M059J (cell line): ENCODE measurements at places on chromosomes 13 and 19. TPM values are rescaled to one million over a fixed set of nuclear protein-coding genes. Genes with fewer than 3 reads are reported as not detected.

GRCh38 chr19:18697680-18698079 lies 14.2 kb downstream of the CRTC1 start:
- DNase-seq, result no peak

DNA sequence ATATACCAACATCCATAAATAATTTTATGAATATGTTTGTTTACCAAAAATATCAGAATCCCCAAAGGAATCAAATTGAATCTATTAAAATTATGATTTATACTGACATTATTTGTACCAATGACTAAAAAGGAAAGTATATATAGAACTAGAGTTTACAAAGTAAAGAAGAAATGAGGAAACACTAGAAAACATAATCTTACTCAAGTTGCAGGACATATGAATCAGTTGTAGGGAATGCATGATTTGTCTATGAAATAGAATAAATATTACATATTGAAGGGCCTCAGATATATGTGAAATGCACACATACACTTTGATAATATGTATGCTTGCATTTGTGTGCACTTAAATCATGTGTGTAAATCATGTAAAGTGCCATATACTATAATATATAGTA lies 1466.4 kb downstream of the EFNB2 start:
- no peak for DNase-seq

GRCh38 chr19:53958823-53959757 lies 3.6 kb upstream of the CACNG8 start:
- DNase-seq, result no peak

The U2AF1L4 gene
- 18.0 and 24.9 TPM in 2 replicates for total RNA-seq

The ZNF763 gene
- 0.76 and 2.4 TPM in 2 replicates for total RNA-seq

The SLC8A2 gene
- not detected in 2 replicates for total RNA-seq

The EDDM13 gene
- total RNA-seq, result not detected in 2 replicates

The ZNF221 gene
- total RNA-seq, result 3.6 and 7.2 TPM in 2 replicates

The FCGBP gene
- 0.15 and 0.47 TPM in 2 replicates for total RNA-seq

The CPB2 gene
- not detected in 2 replicates for total RNA-seq
